AG04449 (cell line): ENCODE measurements at places on chromosomes 1 and 21.

DNA sequence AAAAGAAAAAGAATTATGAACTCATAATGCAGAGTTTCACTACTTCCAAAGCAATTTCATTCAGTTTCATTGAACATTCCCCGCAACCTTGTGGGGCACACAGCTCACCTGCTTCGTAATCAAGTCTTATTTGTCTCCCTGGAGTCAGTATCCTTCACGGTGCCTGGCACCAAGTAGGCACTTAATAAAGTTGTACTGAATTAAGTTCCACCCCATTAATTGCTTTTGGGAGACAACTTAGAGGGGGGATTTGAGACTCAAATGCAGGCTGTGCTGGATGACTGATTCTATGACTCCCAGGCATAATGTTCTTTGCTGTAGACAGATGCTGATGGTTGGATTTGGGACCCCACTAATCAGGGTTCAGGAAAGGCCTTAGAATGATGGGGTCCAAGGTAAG, 6.5 kb upstream of the ID3 start:
- DNase-seq, result no peak

DNA sequence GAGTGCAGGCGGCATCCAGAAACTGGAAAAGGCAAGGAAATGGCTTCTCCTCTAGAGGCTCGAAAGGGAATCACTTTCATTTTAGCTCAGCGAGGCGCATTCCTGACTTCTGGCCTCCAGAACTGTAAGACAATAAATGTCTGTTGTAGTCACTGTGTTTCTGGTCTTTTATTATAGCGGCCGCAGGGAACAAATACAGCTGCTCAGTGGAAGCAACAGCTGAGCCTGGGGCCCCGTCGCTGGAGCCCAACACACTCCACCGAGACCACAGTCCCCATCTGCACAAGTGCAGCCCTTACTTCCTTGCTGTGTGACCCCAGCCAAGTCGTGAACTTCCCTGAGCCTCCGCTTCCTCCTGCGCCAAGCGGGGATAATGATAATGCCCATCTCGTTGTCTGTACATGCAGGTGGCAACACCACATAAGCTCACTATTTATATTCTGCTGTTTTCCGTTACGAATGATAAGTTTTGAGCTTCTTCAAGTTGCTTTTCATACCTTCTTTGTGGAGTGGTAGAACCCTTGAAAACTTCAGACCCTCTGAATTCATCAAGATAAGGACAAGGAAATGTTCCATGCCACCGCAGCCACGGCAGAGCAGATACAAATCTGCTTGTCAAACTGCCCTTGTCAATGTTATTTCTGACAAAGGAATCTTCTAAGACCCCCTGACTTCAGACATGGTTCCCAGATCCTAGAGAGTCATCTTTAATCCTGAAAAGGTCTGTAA, 3.2 kb upstream of the LAPTM5 start:
- no peak for DNase-seq

- DNase-seq, result no peak
These were observed 1.2 kb upstream of the SLC25A33 start for GRCh38 chr1:9537863-9538668.

DNA sequence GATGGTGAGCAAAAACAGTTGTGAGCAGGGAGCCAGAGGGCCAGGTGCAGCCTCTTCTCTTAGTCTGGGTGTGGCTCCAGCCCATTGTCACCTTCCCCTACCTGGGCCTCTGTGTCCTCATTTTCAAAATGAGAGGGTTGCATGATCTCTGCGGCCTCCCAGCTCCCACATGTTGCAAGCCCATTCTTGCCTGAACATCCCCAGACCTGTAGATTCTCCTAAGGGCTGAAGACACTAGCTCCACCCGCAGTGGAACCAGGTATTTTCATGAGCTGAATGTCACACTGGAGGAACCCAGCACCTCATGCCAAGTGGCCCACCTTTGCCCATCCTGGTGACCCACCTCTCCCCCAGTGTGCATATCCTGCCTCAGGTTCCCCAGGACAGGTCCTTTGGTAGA, 12.3 kb downstream of the IKBKE start:
- no peak for DNase-seq

- DNase-seq, result no peak
These were observed 574.7 kb upstream of the ZP4 start for GRCh38 chr1:238465449-238465848.

GRCh38 chr1:150227228-150227627, 8.7 kb downstream of the ANP32E start:
- no peak for DNase-seq

GRCh38 chr1:229371624-229372023, 28.8 kb upstream of the CCSAP start:
- no peak for DNase-seq

DNA sequence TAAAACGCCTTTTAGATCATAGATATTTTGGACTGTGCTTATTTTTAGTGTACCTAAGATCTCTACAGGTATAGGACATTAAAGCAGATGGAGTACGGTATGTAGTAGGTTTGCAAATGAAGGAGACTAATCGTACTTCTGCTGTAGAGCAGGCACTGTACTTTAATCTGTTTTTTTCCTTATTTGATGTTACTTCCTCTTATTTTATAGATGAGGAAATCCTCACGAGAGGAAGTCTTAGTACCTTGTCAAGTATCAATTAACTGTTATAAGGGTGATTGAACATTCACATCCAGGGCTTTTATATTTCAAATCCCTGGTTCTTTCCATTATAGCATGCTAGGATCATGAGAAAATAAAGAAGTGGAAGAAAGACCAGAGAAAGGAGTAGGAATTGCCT, 41.1 kb downstream of the CACHD1 start:
- no peak for DNase-seq

DNA sequence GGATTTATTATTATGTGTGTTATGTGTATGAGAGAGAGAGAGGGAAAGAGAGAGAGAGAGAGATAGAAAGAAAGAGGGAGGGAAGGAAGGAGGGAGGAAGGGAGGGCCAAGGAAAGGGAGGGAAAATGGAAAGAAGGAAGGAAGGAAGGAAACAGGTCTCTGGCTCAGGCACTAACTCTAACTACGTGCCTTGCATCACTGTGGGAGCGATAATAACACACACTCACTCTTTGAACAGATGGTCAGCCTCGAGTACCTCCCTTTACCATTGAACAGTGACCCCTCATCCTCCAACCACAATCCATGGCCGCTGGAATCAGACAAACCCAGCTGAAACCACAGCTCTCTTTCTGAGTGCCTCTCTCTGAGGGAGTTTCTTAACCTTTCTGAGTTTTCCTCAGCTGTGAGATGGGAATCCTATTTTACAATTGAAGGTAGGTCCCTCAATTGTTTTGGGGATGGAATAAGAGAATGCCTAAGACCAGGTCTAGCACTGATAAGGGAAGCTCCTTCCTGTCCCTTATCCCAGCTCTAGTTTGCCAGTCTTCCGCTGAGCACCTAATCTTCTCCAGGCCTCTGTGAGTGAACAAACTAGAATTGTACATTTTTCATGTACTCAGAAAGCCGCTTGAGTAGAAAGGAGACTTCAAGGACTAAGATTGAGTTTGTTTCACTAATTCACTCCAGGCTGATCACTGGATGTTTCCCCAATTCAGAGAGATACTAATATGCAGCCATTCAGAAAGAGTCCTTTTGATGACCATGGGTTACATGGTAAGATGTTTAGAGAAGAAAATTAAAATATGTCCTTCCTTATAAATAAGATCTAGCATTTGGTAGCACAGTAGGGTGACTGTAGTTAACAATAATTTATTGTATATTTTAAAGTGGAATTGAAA, 62.8 kb downstream of the IRF2BP2 start:
- DNase-seq, result no peak

DNA sequence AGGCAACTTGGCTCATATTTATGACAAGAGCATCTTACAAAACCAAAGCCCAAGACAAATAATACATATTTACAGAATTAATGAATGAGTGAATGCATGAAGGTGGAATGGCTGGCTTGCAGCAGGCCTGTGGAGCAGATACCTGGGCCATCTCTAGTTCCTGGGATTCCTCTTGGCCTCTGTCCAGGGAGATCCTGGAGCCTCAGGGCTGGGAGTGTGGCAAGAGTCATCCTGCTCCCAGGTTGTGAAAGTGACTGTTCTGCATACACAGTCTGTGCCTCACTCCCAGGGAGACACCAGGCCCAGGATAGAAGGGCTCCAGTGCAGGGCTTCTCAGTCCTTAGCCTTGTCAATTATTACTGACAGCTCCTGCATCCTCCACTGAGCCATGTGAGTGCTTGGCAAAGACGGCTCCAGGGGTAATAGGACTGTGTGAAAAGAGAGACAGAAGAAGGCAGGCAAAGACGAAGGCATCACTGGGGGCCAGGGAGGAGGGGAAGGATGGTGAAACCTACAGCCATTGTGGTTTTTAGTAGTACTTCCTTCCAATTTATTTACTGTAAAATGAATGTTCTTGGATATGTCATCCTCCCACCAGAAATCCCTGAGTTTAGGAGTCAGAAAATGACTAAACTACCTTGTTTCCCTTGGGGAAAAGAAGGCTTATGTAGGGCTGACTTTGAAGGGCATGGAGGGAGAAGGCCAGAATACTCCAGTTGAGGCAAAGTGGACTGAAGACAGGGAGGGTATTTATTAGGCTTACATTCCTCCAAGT, 14.3 kb upstream of the KPRP start:
- DNase-seq, result no peak

DNA sequence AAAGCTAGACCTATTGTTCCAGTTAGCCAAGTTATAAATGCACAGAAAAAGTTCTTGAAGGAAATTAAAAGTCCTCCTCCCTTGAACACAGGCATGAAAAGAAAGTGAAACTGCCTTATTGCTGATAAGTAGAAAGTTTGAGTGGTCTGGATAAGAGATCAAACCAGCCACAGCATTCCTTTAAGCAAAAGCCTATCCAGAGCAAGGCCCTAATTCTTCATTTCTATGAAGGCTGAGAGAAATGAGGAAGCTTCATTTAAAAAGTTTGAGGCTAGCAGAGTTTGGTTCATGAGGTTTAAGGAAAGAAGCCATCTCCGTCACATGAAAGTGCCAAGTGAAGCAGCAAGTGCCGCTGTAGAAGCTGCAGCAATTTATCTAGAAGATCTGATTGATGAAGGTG, 2.7 kb upstream of the SSX2IP start:
- DNase-seq, result no peak

- DNase-seq, result no peak
These were observed 28.3 kb upstream of the RCSD1 start for GRCh38 chr1:167601442-167602383.

GRCh38 chr1:229067546-229067945, 203.4 kb upstream of the RAB4A start:
- no peak for DNase-seq

GRCh38 chr1:8458607-8459006, 140.7 kb downstream of the SLC45A1 start:
- DNase-seq, result no peak

- DNase-seq, result no peak
These were observed 185.6 kb downstream of the TGFBR3 start for GRCh38 chr1:91700332-91700731.

- no peak for DNase-seq
These were observed 17.2 kb downstream of the HIVEP3 start for GRCh38 chr1:41901551-41901950.

GRCh38 chr1:7614576-7615074, 156.5 kb upstream of the VAMP3 start:
- DNase-seq, result no peak

DNA sequence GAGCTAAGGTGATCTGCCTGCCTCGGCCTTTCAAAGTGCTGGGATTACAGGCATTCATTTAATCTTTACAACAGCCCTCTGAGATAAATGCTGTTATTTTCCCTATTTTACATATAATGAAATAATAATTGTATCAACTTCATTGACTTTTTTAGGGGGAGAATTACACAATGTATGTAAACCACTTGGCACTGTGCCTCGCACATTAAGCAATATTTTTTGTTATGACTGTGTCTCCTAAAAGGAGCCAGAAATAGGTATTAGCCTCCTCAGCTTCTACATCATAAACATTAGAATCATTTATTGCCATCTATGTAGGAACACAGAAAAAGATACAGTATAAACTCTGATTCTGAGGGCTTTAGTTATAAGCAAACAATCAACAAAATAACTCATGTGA, 1.1 kb upstream of the DNAJC28 start:
- DNase-seq, result no peak

GRCh38 chr1:217369271-217369981, 261.5 kb downstream of the GPATCH2 start:
- DNase-seq, result no peak

GRCh38 chr21:29182691-29183092, 52.2 kb downstream of the MAP3K7CL start:
- no peak for DNase-seq

DNA sequence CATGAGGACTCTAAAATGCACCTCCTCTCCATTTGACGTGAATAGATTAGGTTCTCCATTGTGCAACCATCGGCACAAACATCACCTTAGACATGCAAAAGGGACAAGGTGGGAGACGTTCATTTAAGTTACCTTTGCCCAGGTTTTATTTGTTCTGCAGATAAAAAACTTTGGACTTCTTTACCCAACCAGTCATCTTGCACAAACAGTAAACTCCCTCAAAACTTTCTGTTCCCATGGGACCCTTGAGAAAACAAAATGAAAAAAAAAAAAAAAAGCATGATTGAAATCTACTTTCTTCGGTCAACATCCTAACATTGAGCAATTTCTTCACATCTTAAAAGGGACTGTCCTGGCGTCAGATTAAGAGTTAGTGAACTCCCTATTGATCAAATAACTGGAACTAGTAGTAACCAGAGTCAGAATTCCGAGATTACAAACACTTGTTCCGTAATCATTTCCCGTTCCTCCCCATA, 31.4 kb upstream of the PROX1 start:
- no peak for DNase-seq

DNA sequence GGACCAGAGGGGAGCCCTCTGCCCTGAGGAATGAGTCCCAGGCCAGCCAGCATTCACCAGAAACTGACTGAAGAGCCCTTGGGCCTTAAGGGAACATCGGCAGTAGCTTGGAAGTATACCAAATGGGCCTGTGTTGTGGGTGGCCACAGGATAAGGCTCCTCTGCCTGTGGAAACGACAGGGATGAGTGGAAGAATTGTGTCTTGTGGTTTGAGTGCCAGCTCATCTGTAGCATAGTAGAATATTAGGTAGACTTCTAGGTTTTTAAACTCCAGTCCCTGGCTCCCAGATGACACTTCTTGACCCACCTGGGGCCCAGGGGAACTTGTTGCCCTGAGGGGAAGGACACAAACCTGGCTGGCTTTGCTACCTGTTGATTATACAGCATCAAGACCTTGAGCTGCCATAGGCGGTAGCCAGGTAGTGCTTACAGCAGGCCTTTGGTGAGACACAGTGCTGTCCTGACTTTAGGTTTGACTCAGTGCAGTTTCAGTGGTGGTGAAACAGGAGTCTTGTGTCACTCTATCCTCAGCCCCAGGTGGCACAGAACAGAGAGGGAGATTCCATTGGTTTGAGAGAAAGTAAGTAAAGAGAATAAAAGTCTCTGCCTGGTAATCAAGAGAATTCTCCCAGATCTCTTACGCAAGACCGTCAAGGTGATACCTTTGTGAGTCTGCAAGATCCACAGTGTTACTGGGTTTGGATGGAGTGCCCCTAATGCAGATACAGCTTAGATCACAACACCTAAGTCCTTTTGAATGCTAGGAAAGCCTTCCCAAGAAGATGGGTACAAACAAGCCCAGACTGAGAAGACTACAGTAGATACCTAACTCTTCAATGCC, 50.2 kb downstream of the RABGAP1L start:
- no peak for DNase-seq

GRCh38 chr1:65606426-65606825, 186.0 kb downstream of the LEPR start:
- no peak for DNase-seq
